Stimulated activated CD4-positive, alpha-beta T cell treated with anti-CD3 and anti-CD28 coated beads, Interleukin-1b, Interleukin-23, amount 100 ng/mL, for 4 hours (primary cell): ENCODE measurements at places on chromosomes 13 and 19.
A peak's percentile ranks its signal among the peaks of the same experiment; 100 is the strongest.

DNA sequence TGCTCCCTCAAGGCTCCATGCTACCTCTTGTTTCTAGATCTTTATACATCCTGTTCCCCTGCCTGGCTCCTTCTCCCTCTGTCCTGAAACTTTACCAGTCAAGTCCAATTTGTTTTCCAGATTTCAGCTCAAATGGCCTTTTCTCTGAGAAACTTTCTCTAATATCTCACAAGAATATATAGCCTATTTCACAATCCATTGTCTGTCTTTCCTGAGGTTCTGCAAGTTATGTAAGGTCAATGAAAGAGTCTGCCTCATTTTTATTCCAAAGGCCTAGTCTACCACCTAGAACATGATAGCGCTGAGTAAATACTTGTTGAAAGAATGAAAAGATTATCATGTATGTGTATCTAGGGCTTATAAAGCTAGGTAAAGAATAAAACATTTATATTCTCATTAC is 348.8 kb downstream of the SPRY2 start:
- no peak for DNase-seq

DNA sequence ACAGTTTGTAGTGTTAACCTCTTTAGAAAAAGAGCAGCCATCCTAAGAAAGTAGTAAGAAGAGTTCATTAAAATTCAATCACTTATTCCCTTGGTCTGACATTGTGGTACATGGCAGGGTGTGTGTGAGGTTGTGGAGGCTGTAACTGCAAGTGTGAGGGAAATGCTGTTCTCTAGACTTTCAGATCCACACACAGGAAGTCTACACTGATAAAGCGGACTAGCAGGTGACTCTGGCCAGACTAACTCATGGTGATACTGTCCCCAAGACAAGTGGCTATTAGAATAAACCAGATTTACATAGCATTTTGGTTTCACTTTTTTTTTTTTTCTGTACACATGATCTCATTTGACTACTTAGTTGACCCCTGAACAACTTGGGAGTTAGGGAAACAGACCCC is 10.0 kb downstream of the MTIF3 start:
- no peak for DNase-seq

DNA sequence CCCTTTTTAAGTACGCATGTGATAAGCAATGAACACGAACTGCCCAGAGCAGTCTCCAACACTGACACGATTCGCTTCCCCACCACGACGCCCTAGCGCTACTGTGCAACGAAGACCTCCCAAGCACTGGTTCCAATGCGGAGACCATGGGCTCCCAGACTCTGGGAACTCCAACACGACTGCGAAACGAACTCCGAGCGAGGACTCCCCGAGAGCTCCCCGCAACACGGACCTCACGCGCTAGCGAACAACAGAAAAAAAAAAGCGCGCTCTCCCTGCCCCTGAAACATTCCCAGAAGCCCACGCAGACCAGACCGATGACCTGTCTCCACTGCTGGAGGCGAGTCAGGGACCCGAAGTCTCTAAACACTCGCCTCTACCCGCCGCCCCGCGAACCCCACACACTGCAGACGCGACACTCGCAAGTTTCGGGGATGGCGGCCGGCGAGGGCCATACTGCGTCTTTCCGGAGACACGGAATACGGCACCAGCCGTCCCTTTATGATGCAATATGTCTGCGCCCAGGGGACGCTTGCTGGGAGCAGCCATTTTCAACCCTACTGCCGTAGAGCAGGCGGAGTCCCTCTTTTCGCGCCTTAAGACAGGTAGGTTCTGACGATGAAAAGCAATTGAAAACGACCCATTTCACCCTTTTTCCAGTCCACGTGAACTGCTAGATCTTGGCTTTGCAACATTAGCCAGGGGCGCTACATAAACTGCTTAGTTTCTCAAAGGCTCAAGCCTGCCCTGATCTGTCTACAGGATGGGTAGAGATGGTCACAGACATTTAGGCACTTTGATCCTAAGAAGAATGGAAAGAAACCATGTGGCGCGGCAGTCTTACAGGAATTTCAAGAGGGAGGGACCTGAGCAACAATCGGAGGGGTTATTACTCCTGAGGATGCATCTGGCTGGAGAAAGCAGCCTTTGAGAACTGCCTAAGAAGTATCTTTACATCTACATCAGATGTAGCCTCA is at the start of gene ZNF577:
Gene ZNF577 (minus strand): TSS at position 430 of the 977 bp plus-strand sequence. CDS start 7,569 bp downstream, outside the sequence.
- DNase-seq: peak; percentile 41

DNA sequence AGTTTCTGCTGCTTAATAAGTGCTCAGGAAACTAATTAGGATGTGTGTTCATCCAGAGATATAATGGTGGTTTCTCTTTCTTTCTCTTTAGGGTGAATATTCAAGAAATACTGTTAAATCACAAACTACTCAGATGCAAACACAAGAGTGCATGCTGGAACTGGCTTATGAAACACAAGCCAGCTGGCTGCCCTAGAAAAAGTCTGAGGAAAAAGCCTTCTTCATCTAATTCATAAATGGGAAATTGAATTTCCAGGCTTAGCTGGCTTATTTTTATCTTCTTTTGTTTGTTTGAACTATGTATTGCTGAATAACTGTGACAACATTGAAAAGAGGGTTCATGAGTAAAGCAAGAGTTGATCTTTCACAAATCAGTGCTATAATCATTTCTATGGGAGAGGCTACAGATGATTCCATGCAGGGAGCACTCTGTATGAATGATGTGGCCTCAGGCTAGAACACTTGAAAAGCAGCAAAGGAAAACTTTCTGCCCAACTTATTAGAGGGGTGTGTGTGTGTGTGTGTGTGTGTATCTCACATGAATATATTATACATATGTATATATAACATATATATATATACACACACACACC is 69.8 kb upstream of the SCEL start:
- DNase-seq: no peak

- DNase-seq: no peak
Measured at GRCh38 chr19:31121501-31121900, 227.7 kb downstream of the TSHZ3 start.

DNA sequence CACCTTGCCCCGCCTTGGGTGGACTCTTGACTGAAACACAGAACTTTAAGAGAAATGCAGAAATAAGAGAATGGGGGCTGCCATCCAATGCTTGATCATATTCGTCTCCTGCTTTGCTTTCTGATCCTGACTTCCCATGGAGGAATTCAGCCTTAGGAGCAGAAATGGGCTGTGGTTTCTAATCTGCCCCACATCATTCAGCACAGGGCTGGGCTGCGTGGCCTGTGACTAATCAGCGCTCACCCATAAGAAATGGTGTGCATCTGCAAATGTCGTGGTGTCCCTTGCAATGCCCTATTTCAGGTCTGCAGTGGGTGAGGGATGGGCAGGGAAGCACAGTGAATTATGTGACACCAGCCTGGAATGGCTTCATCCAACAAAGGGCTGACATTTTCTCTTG is 60.7 kb upstream of the URI1 start:
- no peak for DNase-seq
